Colonic mucosa (tissue), 4 donors: ENCODE measurements at places on chromosomes 13 and 19.
A peak's percentile ranks its signal among the peaks of the same experiment; 100 is the strongest.

DNA sequence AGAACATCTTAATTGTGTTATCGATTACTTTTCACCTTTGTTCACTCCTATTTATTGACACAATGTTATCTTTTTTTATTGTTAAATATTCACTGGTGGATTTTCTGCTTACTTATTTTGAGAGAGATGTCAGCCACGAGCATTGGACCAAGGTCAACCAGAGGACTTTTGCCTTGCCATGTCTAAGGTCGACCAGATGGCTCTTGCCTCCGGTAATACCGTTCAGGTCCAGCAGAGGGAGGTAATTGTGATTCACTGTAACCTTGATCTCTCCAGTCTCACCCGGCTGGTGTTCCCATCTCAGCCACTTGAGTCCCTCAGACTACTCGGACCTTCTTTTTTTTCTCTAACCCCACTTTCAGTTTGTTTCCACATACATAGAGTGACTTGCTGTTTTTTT lies 1438.1 kb downstream of the UQCRFS1 start:
- H3K4me1 ChIP-seq = no peaks in the 10 kb centered on the region
- no peaks in the 10 kb centered on the region for H3K36me3 ChIP-seq

GRCh38 chr13:74667656-74668203 lies 533.5 kb upstream of the KLF12 start:
- no peak overlapping the region for H3K27ac ChIP-seq
- no peak for DNase-seq
- H3K36me3 ChIP-seq = no peaks in the 10 kb centered on the region
- no peak overlapping the region for H3K4me3 ChIP-seq
- no peaks in the 10 kb centered on the region for H3K4me1 ChIP-seq

DNA sequence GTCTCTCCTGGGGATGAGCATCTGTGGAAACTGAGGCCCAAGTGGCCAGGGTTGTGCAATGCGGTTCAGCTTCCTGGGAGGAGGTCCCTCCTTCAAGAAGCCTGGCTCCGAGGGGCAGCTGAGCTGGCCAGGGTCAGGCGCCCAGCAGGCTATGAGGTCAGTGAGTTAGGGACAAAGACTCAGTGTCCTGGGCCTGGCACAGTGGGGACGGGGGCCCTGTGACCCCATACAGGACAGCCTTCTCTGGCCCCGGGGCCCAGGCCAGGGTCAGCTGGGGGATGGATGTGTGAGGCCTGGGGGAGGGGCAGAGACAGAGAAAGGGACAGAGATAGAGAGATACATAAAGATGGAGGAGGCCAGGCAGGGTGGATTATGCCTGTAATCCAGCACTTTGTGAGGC lies 3.0 kb upstream of the IL12RB1 start:
- DNase-seq = no peak
- H3K27me3 ChIP-seq = no peaks in the 10 kb centered on the region
- H3K36me3 ChIP-seq = no peaks in the 10 kb centered on the region
- peak overlapping the region; percentile 34 for H3K27ac ChIP-seq
- no peaks in the 10 kb centered on the region for H3K4me1 ChIP-seq
- H3K4me3 ChIP-seq = no peak overlapping the region

GRCh38 chr19:42095814-42096230 lies 19.9 kb downstream of the ZNF574 start:
- H3K36me3 ChIP-seq = no peaks in the 10 kb centered on the region
- no peak for DNase-seq
- no peaks in the 10 kb centered on the region for H3K27me3 ChIP-seq
- no peak overlapping the region for H3K4me3 ChIP-seq
- H3K27ac ChIP-seq = no peak overlapping the region

- no peaks in the 10 kb centered on the region for H3K36me3 ChIP-seq
- no peak for DNase-seq
- H3K4me1 ChIP-seq = no peaks in the 10 kb centered on the region
- H3K4me3 ChIP-seq = no peak overlapping the region
- H3K27me3 ChIP-seq = no peaks in the 10 kb centered on the region
These were observed 213.3 kb downstream of the MZT1 start for GRCh38 chr13:72514146-72514545.

DNA sequence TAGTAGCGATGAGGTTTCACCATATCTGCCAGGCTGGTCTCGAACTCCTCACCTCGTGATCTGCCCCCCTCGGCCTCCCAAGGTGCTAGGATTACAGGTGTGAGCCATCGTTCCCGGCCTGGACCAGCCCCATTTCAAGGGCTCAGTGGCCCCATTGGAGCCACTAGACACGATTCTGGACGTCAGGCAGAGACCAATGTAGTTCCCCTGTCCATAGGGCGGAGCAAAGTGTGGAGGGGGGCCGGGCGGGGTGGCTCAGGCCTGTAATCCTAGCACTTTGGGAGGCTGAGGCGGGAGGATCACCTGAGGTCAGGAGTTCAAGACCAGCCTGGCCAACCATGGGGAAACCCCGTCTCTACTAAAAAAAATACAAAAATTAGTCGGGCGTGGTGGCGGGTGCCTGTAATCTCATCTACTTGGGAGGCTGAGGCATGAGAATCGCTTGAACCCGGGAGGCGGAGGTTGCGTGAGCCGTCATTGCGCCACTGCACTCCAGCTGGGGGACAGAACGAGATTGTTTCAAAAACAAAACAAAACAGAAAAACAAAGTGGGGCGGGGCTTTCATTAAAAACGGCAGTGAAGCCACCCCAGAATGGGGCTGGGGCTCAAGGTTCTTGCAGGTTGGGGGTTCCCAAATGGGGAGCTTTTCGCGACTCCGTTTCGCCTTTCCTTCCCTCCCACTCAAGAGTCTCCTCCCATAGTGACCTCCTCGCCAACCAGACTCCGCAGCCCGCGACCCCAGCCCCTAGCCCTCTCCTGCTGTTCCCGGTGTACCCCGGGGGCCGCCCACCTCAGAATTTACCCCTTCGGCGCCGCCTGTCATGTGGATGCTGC lies 758 bp upstream of the TECR start:
- H3K36me3 ChIP-seq = no peaks in the 10 kb centered on the region
- no peaks in the 10 kb centered on the region for H3K27me3 ChIP-seq
- peaks cover 4% of the 10 kb centered on the region for H3K4me1 ChIP-seq
- H3K4me3 ChIP-seq = peak overlapping the region; percentile 65

- no peak for DNase-seq
- H3K4me1 ChIP-seq = no peaks in the 10 kb centered on the region
- no peaks in the 10 kb centered on the region for H3K27me3 ChIP-seq
- no peaks in the 10 kb centered on the region for H3K36me3 ChIP-seq
These were observed 95.0 kb downstream of the CDK8 start for GRCh38 chr13:26348966-26349365.

- no peak for DNase-seq
- no peaks in the 10 kb centered on the region for H3K4me1 ChIP-seq
- H3K27me3 ChIP-seq = no peaks in the 10 kb centered on the region
- no peak overlapping the region for H3K4me3 ChIP-seq
- no peaks in the 10 kb centered on the region for H3K36me3 ChIP-seq
- H3K27ac ChIP-seq = no peak overlapping the region
These were observed 41.0 kb downstream of the POU4F1 start for GRCh38 chr13:78562237-78562889.

DNA sequence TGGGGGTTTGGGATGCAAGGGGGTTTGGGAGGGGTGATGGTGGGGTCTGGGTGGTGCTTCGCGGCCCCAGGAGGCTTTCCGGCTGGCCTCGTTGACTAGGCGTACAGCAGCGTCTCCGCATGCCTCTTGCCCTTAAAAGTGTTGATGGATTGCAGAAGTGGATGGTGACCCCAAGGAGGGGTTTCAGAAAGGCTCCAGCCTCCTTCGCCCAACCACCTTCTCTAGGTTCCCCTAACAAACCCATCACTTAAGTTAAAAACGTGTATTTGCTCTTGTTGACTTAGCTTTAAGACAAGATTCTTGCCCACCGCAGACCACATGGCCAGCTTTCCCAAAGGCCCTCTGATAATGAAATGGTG lies 8.1 kb upstream of the TSHZ3 start:
- no peak for DNase-seq
- H3K27me3 ChIP-seq = peaks cover 49% of the 10 kb centered on the region
- H3K4me3 ChIP-seq = no peak overlapping the region
- H3K27ac ChIP-seq = no peak overlapping the region
- no peaks in the 10 kb centered on the region for H3K4me1 ChIP-seq
- H3K36me3 ChIP-seq = no peaks in the 10 kb centered on the region

- H3K27ac ChIP-seq = no peak overlapping the region
- no peak for DNase-seq
- H3K4me1 ChIP-seq = no peaks in the 10 kb centered on the region
- no peak overlapping the region for H3K4me3 ChIP-seq
- H3K36me3 ChIP-seq = no peaks in the 10 kb centered on the region
These were observed 210.9 kb upstream of the SPRY2 start for GRCh38 chr13:80551650-80552497.

GRCh38 chr13:97367016-97367822 lies 66.8 kb upstream of the RAP2A start:
- DNase-seq = no peak
- no peak overlapping the region for H3K4me3 ChIP-seq
- H3K27me3 ChIP-seq = no peaks in the 10 kb centered on the region
- H3K36me3 ChIP-seq = no peaks in the 10 kb centered on the region

DNA sequence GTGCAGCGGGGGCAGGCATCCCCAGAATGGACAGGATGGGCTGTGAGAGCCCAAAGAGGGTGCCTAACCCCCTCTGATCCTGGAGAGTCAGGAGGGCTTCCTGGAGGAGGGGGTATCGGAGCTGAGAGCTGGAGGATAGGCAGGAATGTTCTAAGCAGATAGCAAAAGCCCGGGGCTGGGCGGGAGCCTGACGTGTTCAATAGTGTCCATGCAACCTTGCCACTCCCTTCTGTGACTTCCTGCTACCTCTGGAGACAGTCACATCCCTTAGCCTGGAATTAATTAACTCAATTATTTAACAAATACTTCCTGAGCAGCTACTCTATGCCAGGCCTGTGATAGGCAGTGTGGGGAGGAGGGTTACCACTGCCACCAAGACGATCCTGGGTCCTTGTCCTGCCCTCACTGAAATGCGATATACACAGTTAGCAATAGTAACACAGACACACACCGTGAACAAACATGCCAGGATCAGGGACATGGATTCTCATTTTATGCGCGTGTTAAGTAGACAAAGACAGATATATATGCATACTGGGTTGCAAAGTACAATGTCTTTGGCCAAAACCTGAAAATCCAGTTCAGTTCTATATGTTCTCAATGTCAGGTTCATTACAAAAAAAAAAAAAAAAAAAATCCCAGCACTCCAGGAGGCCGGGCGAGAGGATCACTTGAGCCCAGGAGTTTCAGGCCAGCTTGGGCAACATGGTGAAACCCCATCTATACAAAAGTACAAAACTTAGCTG lies 10.7 kb downstream of the AP2S1 start:
- H3K4me1 ChIP-seq = peaks cover 6% of the 10 kb centered on the region
- no peaks in the 10 kb centered on the region for H3K27me3 ChIP-seq
- peak; percentile 64 for DNase-seq
- H3K27ac ChIP-seq = peak overlapping the region; percentile 60

- no peaks in the 10 kb centered on the region for H3K4me1 ChIP-seq
- H3K27me3 ChIP-seq = no peaks in the 10 kb centered on the region
- peak overlapping the region; percentile 88 for H3K27ac ChIP-seq
- no peak for DNase-seq
- peak overlapping the region; percentile 57 for H3K4me3 ChIP-seq
These were observed 1.2 kb downstream of the SPART start for GRCh38 chr13:36344886-36345437.

DNA sequence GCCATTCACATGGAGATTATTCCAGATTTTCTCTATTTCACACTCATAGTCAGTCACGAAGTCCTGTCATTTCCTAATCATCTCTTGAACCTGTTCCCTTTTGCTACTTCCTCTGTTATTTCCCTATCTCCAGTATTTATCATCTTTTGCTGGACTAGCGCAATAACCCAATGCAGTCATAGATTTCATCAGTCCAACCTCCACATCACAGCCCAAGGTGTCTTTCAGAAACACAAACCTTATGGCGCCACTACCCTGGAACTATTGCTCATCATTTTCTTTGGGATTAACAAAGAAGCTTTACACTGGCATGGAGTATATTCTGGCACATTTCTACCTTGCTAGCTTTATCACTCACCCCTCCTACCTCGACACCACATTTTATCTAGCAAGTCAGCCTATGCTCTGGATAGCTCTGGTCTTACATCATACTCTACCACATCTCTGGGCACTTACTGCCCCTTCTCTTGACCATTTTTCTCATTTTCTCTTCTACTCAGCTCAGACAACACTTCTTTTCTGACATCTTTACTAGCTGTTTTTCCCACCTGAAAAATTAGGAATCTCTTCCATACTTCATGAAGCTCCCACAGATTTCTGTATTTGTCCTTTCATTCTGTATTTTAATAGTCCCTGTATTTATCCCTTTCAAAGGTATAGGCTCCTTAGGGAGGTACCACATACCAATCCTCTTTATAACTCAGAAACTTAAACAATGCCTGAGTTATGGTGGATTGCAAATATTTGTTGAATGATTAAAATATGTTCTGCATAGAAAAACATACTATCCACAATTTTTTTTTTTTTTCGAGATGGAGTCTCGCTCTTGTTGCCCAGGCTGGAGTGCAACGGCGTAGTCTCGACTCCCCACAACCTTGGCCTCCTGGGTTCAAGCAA lies 534.7 kb downstream of the KLF12 start:
- no peak overlapping the region for H3K4me3 ChIP-seq
- no peaks in the 10 kb centered on the region for H3K36me3 ChIP-seq
- H3K27ac ChIP-seq = no peak overlapping the region
- H3K4me1 ChIP-seq = no peaks in the 10 kb centered on the region
- H3K27me3 ChIP-seq = no peaks in the 10 kb centered on the region

- no peaks in the 10 kb centered on the region for H3K27me3 ChIP-seq
- peaks cover 30% of the 10 kb centered on the region for H3K36me3 ChIP-seq
- H3K4me1 ChIP-seq = peaks cover 11% of the 10 kb centered on the region
- no peak for DNase-seq
These were observed 10.5 kb downstream of the DDX39A start for GRCh38 chr19:14408491-14409145.

GRCh38 chr13:94660695-94661326 lies 51.5 kb downstream of the SOX21 start:
- H3K4me3 ChIP-seq = no peak overlapping the region
- DNase-seq = no peak
- no peak overlapping the region for H3K27ac ChIP-seq
- H3K27me3 ChIP-seq = no peaks in the 10 kb centered on the region
- H3K36me3 ChIP-seq = no peaks in the 10 kb centered on the region

DNA sequence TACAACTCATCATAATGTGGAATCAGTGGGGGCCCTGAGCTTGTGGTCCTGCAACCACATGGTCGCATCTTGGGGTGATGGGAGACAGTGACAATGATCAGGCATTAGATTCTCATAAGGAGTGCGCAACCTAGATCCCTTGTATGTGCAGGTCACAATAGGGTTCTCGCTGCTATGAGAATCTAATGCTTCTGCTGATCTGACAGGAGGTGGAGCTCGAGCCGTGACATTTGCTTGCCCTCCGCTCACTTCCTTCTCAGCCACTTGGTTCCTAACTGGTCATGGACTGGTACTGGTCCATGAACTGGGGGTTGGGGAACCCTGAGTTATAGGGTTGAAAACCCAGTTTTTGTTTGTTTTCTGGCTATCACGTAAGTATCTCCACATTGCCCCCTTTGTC lies 1290.9 kb upstream of the ATXN8OS start:
- H3K4me1 ChIP-seq = no peaks in the 10 kb centered on the region
- DNase-seq = no peak
- H3K4me3 ChIP-seq = no peak overlapping the region

GRCh38 chr13:92510416-92510815 lies 716.2 kb upstream of the GPC6 start:
- no peak overlapping the region for H3K27ac ChIP-seq
- no peak for DNase-seq
- no peaks in the 10 kb centered on the region for H3K27me3 ChIP-seq
- no peaks in the 10 kb centered on the region for H3K4me1 ChIP-seq
